ENCODE measurements at places on chromosomes 5 and 9. TPM values are rescaled to one million over a fixed set of nuclear protein-coding genes. Genes with fewer than 3 reads are reported as not detected.

The PCDHGA5 gene
- total RNA-seq = 1.2 TPM

The PNPLA7 gene
- 6.1 TPM for total RNA-seq

The HMCN2 gene
- total RNA-seq = not detected

The NDUFS4 gene
- total RNA-seq = 35.6 TPM

The TLE1 gene
- total RNA-seq = 16.3 TPM

The TMEM174 gene
- not detected for total RNA-seq

The KCNIP1 gene
- total RNA-seq = not detected

The ZBED3 gene
- total RNA-seq = 3.5 TPM

The IL31RA gene
- not detected for total RNA-seq

The ADAMTSL1 gene
- total RNA-seq = not detected

The ESM1 gene
- total RNA-seq = not detected

The LHX2 gene
- not detected for total RNA-seq

The DCTN4 gene
- total RNA-seq = 49.8 TPM

The KCNN2 gene
- not detected for total RNA-seq

The PGGT1B gene
- 52.1 TPM for total RNA-seq

The CBY3 gene
- not detected for total RNA-seq

The GARNL3 gene
- 4.0 TPM for total RNA-seq

The WDR36 gene
- total RNA-seq = 42.6 TPM

The BNC2 gene
- total RNA-seq = not detected

The NUTM2F gene
- total RNA-seq = not detected

The TMEFF1 gene
- 0.29 TPM for total RNA-seq

The YIPF5 gene
- 28.0 TPM for total RNA-seq

The PCDHB12 gene
- not detected for total RNA-seq

The RAB3C gene
- 0.47 TPM for total RNA-seq

The DOLPP1 gene
- 11.3 TPM for total RNA-seq

The PFN3 gene
- total RNA-seq = not detected

The SMIM33 gene
- not detected for total RNA-seq

The F2RL1 gene
- 0.22 TPM for total RNA-seq

The NMUR2 gene
- total RNA-seq = not detected

The SDHA gene
- 90.5 TPM for total RNA-seq

The CMBL gene
- total RNA-seq = not detected

The TMEM215 gene
- total RNA-seq = not detected

The ENG gene
- 4.8 TPM for total RNA-seq

The MEGF9 gene
- 8.5 TPM for total RNA-seq

The C9orf40 gene
- 4.6 TPM for total RNA-seq

The RPS14 gene
- total RNA-seq = 4,086 TPM

The ENHO gene
- total RNA-seq = not detected

The SUSD3 gene
- total RNA-seq = 9.1 TPM

The MXD3 gene
- 7.6 TPM for total RNA-seq

The ZNF462 gene
- not detected for total RNA-seq

The KIF3A gene
- 9.2 TPM for total RNA-seq

The SOX30 gene
- 0.47 TPM for total RNA-seq

The ADAMTS16 gene
- not detected for total RNA-seq

The CCDC152 gene
- 6.9 TPM for total RNA-seq

The SHISAL2B gene
- total RNA-seq = not detected

The BTNL3 gene
- total RNA-seq = not detected

The PCSK1 gene
- not detected for total RNA-seq

The FAM169A gene
- total RNA-seq = 8.2 TPM

The OR1J2 gene
- total RNA-seq = not detected

The GRIN3A gene
- total RNA-seq = not detected
